ENCODE measurements at places on chromosomes 2 and 18.
A peak's percentile ranks its signal among the peaks of the same experiment; 100 is the strongest.

DNA sequence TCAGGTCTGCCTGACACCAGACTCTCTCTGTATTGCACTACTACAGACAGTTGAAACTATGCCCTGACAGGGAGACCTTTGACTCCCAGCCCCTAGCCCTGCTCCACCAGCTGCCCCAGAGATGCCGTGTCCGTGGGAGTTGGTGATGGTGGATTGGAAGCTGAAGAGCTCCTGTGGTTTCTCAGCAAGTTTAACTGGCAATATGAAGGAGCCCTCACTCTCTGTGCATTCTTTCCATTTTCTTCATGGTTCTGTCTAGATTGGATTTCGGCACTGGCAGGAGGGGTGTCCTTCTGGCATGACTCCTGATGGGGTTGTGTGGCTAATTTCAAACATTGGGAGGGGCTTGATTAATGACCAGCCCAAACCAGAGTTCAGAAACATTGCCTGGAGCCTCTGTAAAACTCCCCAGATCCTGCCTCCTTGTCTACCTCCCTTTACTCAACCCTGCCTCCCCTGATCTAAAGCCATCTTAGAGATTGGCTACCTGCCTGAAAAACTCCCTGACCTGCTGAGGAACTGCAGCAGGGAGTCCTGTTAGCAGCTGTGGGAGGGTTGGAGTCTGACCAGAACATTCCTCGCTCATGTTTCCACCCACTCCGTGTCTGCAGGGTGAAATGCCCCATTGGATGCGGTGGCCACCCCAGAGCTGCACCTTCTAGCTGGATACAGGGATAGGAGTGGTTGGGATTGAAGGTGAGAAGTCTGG lies 206.9 kb upstream of the SPRED2 start:
- DNase-seq, result peak; percentile 94

- DNase-seq, result no peak
Observed at GRCh38 chr2:134502104-134502503, 216.7 kb downstream of the TMEM163 start.

DNA sequence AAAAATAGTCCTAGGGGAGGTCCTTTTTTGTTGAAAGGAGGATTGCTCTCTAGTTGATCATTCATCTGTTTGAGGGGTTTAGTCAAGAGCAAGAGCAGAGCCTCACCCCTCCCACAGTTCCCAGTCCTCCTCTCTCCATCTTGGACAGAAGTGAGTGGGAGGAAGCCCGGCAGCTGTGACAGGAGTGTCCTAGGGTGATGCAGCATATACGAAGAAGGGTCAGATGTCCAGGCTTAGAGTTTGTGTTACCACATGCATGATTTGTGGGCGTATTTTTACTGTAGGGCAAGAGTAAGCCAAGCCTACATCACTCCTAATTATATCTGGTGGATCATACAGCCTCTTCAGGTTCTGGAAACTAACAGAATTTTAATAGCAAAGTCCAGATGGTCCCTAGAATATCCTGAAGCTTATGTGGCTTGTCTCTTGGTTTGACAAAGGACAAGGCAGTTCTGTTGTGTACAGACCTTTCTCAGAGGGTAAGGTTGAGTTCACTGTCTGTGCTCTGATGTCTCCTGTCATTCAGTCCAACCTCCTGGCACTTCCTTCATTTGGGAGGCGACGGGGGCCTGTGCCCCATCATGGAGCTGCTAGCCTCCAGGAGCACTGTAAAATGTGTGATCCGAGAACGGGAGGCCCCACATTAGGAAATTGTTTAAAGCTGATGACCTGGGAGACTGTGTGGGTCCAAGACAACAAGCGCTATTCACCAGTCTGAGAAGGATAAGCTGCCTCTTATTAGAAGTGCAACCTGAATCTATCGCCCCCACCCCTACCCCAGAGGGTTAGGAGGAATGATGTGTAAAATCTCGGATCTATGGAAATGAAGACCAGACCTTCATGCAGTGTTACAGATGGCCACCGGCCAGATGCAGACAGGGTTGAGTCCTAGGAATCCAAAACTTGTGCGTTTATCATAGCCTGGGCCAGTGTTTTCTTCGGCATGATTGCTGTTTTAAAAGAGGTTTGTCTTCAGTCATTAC lies 6.9 kb downstream of the CEP68 start:
- peak; percentile 55 for DNase-seq

DNA sequence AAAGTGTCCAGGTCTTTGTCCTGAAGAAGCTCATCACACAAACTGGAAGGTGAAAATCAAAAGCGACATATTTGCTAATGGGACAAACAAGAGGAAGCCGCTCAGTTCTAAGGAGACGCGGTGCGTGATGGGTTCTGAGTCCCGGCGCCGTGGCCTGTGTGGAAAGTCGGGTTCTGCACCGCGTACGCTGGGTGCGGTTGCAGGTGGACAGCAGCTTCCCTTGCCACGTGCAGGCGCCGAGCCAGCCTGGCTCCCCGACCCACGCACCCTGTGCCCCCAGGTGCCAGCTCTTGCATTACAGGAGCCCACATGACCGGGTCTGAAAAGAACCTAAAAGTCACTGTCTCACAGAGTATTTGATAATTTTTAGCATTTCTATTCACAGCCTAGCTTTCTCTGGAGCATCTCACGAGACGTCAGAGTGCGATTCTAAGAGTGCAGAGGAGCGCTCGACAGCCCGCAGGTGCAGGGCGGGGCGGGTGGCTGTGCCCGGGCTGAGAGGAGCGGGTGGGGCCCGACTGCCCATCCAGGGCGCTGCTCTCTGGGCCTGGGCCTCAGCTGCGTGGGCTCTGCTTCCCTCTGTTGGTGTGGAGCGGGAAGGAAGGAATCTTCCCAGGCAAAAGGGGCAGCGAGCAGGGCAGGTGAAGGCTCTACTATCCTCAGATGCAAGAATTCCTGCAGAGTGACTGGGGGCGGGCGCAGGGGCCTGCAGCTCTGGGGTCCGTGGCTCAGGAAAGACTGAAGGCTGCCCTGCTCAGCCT lies 39.4 kb downstream of the MYT1L start:
- peak; percentile 17 for DNase-seq

DNA sequence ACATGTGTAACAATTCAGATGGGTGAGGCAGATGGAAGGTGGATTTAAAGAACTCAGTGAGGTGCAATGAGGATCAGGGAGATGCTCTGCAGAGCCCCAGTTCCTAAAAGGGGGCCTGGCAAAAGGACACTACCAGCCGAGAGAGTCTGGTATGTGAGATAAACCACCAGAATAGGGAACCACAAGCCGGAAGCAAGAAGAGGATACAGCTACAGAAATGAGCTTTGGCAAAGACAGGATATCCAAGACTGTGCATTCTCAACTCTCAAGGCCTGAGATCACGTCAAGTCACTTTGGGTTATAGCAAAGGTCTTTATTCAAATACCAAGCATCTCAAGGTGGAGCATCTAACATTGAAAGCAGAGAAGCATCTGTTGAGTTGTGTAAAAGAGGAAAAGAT lies 293.5 kb downstream of the ARHGAP15 start:
- no peak for DNase-seq

- DNase-seq, result peak; percentile 61
Observed at GRCh38 chr2:46970334-46971288, 55.0 kb upstream of the MCFD2 start.

DNA sequence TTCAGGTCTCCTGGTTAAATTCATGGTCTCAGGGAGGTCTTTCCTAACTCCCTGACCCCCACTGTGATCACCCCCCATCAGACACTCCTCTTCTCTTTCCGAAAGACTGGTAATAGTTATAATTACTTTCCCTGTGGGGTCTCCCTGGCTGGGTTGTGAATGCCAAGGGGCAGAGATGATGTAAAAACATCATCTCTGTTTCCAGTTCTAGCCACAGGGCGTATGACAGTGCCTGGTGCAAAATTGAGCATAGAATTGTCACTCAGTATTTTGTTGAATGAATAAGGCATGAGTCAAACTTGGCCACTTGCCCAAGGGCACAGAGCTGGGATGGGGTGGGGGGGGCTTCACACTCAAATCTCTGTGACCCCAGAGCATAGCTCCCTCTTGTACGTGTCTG lies 65.2 kb downstream of the LTBP1 start:
- DNase-seq, result peak; percentile 32

DNA sequence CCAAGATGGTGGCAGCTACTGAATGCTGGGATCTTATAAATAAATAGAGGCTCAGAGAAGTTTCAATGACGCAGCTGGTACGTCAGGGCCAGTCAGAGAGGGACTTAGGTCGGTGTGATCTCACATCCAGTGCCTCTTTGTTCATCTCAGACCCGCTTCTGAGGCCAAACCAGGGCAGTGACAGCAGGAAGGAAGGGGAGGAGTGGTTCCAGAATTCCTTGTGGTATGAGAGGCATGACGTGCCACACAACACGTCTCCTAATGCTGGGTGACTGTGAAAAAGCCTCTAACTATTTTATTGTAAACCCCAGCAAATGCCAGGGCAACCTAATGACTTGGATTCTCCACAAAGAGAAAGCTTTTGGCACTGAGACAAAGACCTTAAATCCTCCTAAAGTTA lies 423.3 kb downstream of the LPIN1 start:
- peak; percentile 90 for DNase-seq
